ENCODE measurements at places on chromosomes 5 and 9.

GRCh38 chr5:127097278-127097677 is 24.0 kb upstream of the C5orf63 start:
- DNase-seq: no peak

DNA sequence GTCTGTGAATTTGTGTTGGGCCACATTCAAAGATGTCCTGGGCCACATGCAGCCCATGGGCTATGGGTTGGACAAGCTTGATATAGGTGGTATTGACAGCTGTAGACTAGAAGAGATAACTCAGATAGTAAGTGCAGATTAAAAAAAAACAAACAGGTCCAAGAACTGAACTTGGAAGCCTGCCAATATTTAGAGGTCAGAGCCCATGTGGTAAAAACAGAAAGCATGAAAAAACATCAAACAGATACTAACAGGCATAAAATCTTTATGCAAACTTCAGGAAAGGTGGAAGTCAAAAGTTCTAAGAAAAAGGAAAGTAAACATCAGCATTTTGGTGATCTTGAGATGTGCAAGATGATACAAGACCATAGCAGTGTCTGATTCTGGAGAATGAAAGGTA is 155.1 kb upstream of the NR4A3 start:
- no peak for DNase-seq

DNA sequence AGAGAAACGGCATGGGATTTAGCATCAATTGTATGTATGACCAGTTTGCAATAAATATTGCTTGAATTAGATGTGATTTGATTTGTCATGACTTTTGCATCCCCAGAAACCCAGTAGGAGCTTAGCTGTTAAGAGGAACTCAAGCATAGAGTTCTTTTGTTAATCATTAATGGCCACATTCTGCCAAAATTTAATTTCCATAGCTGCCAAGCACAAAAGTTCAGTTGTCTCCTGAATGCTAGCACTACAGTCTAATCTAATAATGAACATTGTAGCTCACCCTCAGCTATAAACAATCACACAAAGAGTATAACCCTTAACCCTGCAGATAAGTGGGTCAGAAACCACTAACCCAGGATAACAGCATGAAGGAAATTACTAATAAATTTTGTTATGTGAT is 169.8 kb upstream of the GRAMD2B start:
- no peak for DNase-seq

- DNase-seq: no peak
These were observed 456.5 kb downstream of the CDH18 start for GRCh38 chr5:19531374-19531952.

DNA sequence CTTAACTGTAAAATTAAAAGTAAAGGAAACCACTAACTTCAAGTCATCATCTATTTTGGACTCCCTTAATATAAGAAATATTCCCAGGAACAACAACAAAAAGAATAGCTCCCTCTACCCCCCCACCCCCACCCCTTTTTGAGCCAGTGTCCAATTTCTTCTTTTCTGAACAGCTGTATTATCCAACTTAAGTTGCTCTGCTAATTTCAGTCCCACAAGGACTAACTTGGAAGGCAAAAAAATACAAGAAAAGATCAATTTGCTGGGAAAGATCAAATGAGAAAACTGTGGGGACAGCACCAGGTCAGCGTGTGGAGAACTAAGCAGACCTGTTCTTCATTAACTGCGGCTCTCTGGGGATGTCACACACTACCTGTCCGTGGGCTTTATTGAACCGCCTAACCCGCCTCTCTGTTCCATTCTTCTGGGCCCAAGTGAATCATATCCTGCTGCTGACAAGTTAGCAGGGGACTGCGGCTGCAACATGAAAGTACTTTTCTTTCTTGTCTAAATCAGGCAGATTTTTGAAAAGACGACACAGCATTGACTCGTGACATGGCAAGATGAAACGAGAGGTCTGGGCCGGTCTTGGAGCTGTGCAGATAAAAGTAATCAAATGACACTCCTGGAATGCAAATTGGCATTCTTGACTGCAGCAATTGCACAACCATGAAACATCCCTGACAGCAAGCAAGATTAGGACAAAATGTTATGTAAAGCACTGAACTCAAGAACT is 2.7 kb downstream of the BNC2 start:
- no peak for DNase-seq

DNA sequence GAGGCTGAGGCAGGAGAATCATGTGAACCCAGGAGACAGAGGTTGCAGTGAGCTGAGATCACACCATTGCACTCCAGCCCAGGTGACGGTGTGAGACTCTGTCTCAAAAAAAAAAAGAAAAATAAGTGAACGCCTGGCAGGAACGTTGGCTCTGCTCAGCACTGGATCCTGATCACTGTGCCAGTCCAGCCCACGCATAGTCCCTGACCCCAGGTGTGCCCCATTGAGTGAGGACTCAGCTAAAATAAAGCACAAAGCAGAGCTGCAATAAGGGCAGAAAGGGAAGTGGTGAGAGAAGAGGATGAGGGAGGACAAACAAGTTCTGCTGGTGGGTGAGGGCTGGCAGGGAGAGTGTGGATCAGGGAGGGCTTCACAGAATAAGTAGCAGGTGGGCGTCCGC is 4.3 kb downstream of the GRHPR start:
- no peak for DNase-seq

- no peak for DNase-seq
These were observed 43.3 kb upstream of the RASEF start for GRCh38 chr9:83106263-83106662.

DNA sequence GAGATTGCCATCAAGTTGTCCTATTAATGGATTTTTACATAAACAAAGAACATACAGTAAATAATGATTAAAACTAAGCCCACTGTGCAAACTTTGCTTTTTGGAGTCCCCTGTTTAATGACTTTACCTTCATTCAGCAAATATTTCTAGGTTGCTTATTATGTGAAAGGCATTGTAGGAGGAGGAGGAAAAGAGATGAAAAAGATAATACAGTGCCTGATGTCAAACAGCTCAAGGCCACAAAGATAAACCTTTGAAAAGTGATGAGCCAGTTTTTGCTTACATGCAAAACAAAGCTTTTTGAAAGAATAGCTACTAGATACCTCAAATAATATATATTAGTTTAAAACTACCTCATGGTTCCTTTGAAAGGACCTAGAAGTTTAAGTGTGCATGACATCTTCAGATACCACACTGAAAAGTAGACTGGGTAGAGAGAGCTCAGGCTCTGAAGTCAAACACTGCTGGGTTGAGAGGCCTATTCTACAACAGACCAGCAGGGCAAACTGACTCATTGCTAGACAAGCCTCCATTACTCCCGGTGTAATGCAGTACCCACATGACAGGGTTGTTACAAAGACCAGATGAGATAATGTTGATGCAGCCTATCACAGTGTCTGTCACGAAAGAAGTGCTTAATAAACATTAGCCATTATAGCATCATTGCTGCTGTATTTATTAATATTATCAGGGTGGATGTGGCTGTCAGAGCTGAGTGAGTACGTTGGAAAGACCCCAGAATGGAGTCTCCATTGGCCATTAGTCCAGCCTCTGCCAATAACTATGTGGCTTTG is 11.8 kb downstream of the DEPDC1B start:
- DNase-seq: no peak

GRCh38 chr5:61303346-61303745 is 28.7 kb upstream of the ZSWIM6 start:
- no peak for DNase-seq

DNA sequence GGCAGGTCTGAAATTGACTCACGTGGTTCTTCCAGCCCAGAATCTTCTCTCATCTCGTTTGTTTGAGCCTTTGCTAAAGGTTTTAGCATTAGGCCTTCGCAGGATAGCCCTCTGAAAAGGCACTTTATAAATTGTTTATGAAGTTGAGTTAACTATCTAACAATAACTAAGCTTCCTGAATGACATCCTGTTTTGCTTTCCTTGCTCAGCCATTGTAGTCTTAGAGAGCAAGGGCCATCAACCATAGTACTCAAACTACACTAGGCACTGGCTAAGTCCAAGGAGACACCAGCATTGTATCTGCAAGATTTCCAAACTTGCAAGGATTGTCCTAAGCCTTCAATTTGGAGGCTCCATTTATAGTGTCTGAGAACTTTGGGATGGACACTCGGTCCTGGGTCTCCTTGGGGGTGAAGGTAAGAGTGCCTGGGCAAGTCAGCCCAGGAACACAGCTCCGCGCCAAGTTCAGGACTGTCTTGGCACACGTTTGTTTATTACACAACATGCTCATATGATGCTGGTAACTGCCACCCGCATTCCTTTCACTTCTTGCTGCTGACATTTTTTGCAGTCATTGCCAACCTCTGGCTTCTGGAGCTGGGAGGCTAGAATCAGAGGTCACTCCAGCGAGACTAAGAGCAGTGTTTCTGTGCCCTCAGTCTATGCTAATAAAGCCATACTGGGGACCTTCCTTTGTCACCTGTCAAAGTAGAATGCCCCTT is 151.1 kb downstream of the ESM1 start:
- no peak for DNase-seq

GRCh38 chr9:77455312-77455927 is 192.7 kb downstream of the GNA14 start:
- DNase-seq: no peak

- DNase-seq: no peak
These were observed 30.5 kb upstream of the MSX2 start for GRCh38 chr5:174693697-174694385.

GRCh38 chr9:95494022-95494415 is 22.8 kb downstream of the PTCH1 start:
- peak; percentile 53 for DNase-seq

DNA sequence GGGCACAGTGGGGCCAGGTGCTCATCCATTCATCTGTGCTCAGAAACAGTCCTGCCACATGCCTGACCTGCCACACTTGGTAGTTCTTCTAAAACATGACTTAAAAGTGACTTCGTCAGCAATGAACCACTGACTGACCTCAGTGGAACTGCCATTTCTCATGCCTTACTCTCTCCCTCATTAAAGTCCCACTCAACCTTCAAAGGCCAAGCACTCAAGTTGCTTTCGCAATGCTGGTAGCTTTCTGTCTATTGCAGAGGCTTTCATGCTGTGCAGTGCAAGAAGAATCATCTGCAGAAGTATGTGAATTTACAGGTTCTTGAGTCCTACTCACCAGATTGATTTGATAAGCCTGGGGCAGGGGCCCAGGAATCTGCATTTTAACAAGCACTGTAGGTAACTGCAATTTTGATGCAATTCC is 23.9 kb downstream of the B4GALT1 start:
- DNase-seq: no peak

DNA sequence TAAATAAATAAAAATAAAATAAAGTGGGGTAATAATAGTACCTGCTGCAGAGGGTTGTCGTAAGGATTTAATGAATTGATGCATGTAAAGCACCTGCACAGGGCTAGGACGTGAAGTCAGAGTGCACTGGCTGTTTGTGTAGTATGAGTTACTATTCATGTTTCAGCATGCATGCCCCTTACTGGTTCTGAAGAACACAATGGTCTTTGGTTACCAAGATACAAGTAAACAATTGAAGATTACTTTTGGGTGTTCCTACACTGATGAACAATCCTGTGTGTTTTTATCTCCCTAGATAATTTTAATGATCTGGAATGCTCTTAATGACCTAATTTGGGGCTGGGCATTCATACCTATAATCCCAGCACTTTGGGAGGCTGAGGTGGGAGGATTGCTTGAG is 23.2 kb upstream of the PRRC2B start:
- no peak for DNase-seq

- no peak for DNase-seq
These were observed 216.1 kb downstream of the MEF2C start for GRCh38 chr5:88666761-88667495.

Data from anterior cingulate cortex (tissue), 58 donors.